Left lung (tissue), 14 donors: ENCODE measurements at places on chromosomes 3 and 15.

DNA sequence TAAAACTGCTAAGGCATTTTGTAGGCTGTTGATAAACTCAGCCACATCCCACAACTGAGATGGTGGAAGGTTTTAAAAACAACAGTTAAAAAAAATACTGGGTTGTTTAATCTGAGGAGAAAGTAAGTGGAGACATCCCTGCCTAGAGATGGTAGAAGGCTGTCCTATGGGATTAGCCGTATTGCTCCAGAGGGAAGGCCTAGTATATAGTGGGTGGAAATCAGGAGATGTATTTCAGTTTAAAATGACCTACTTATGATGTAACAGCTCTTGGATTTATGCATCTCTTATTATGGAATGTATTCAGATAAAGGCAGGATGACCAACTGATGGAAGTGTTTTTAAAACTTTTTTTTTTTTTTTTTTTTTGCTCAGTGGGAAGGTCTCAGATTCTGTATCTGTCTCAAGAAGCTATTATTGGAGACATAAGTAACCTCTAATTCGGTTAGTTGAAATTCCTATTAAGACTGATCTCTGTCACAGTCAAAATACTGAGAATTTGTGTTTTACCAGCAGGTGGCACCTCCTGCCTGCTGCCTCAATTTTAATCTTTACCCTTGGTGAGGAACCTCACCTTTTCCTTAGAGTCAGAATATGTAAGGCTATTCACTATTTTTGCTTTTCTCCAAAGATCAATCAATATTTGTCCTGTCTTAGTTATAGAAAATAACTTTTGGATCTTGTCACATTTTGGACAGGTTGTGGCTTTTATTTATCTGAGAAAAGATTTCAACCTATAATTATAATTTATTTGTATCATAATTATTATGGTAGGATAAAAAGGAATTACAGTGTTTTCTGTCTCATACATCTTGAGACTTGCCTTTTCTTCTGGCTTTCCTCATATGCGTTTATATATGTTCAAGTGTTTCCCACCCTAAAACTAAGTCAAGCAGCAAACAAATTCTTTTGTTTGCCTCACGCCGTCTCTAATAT, 63.0 kb downstream of the VPS8 start:
- DNase-seq, result no peak

DNA sequence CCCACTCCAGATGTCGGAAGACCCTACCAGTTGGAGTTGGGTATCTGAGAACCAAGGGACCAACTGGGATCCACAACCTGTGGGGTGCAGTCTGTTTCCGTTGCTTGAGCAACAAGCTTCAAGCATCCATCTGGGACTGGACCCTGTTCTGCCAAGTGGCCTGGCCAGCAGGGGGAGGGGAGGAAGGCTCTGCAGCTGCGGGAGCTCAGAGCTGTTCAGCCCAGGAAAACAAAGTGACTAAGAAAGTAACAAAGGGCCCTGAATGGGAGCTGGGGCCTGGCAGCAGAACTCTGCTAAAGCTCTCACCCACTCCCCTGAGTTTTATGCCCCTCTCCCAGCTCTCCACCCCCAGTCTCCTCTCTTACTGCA, 2.7 kb downstream of the TYRO3 start:
- DNase-seq, result no peak

DNA sequence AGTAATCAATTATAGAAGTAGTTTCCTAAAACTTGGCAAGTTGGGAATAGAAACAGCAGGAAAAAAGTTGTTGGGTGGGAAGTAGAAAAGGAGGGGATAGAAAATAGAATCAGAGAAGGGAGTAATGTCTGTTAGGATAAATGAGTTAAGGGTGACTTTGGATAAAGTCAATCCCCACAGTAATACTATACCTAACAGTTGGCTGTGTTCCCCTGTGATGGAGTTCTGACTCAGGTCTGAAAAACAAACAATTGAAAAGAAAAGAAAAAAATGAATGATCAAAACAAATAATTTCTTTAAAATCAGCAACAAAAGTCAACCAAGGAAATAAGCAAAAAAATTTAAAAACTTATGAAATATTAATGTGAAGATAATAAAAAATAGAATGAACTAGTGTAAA, 50.3 kb downstream of the EMC4 start:
- DNase-seq, result no peak

DNA sequence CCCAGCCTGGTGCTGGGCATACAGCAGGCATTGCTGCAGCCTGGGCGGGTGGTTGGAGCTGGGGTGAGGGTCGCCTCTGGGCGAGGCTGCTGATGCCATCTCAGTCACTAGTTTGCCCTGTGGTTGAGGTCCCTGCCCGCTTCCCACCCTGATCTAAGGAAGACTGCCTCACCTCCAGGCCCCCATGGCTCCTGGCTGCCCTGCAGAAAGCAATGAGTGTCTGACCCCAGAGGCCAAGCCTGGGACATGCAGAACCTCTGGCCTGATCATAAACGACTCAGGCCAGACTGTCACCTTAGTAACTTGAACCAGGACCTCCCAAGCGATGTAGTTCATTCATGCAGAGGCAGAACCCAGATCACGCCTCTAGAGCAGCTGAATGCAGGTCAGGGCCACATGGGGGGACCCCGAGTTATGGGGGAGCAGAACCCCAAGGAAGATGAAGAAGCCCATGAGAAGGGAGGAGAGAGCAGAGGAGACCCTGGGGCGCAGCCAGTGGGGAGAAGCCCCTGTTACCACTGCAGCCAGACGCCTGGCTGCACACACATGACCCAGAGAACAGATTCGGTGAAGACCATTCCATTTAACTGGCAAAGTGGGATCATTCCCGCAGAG, 213.9 kb downstream of the TBC1D2B start:
- DNase-seq, result no peak

GRCh38 chr3:194387276-194387675, 11.8 kb downstream of the GP5 start:
- DNase-seq, result no peak

DNA sequence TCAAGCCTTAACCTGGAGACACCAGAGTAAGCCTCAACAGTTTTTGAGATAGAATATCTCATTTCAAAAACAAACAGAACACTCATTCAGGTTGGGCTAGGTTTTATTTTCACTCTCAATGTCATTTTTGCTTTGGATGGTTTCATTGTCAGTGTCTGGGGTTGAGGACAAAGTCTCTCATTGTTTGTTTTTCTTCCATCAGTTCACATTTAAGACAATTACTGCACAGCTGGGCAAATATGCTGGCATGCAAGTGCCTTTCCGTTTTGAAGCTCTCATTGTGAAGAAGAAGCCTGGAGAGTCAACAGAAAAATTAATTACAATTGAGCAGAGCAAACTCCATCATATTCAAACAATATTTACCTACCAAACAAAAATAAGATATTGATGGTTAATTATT, 1050.0 kb downstream of the TBL1XR1 start:
- no peak for DNase-seq

DNA sequence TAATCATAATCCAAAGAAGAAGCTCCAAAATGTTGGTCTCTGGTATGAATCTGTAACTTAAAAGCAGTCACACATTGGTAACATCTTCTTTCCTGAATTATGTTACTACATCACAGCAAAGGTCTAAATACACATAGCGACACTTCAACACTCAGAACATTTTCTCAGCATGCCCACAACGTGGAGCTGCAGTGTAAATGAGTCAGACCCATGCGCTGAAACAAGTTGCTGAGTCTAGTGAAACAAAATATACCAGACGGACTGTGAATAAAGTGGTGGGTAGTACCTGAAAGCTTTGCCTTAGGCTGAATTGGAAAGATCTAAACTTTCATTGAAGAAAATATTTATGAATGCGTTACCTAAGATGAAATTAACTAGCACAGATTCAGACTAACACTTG, 33.2 kb upstream of the GOLGA8B start:
- no peak for DNase-seq

- DNase-seq, result no peak
Observed at GRCh38 chr3:9190276-9190675, 59.2 kb downstream of the SRGAP3 start.

DNA sequence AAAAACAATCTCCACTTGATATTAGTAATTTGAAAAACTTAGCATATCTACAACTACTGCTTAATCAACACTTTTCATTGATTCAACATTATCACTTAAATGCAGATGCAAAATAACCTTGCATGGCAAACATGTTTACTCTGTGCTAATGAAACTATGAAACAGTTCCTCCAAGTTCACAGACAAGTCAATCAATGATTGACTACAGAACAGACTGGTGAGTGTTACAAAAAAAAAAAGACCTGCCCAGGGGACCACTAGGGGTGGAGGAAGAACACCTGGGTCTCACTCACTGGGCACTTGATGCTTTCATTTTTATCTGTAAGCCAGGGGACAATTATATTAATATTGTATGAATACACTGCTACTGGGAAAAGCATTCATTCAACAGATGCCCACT, 4.3 kb upstream of the NR2C2 start:
- no peak for DNase-seq

DNA sequence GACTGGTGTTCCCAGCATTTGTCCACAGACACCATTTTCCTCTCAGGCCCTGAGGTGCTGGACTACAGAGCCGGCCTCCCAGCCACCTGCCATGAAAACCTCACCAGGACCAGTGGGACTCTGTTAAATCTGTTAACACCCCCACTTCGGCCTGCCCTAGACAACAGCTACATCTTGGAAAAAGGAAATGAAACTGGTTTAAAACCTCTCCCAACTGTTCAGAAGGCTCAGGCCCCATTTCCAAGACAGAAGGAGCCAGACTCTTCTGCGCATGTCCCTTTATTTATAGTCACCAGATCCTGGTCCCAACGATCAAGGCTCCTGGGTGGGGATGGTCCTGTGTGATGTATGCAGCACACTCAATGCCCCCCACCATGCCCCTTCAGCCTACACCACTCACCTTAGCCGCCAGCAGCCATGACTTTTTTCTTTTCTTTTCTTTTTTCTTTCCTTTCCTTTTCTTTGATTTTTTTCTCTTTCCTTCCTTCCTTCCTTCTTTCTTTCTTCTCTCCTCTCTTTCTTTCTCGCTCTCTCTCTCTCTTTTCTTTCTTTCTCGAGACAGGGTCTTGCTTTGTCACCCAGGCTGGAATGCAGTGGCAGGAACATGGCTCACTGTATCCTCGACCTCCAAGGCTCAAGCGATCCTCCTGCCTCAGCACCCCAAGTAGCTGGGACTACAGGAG, 25.5 kb upstream of the FLNB start:
- DNase-seq, result no peak

GRCh38 chr15:91712286-91712685, 141.2 kb upstream of the SLCO3A1 start:
- no peak for DNase-seq

- DNase-seq, result no peak
Observed at GRCh38 chr3:153146191-153147053, 15.6 kb upstream of the RAP2B start.

DNA sequence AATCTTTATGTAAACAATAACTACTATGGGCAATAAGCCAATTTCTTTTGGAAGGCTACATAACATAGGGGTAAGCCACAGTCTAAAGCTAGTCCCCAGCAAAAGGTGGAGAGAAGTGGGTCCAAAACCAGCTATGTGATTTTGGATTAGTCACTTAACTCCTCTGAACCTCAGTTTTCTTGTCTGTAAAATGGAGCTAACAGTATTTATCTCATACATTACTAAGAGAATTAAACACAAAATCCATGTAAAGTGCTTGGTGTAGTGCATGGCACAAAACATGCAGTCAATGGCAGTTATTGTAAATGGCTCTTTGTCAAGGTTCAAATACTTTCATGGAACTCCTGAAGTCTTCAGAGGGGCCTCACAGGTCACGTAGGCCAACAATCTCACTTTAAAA, 13.3 kb downstream of the RFT1 start:
- no peak for DNase-seq

DNA sequence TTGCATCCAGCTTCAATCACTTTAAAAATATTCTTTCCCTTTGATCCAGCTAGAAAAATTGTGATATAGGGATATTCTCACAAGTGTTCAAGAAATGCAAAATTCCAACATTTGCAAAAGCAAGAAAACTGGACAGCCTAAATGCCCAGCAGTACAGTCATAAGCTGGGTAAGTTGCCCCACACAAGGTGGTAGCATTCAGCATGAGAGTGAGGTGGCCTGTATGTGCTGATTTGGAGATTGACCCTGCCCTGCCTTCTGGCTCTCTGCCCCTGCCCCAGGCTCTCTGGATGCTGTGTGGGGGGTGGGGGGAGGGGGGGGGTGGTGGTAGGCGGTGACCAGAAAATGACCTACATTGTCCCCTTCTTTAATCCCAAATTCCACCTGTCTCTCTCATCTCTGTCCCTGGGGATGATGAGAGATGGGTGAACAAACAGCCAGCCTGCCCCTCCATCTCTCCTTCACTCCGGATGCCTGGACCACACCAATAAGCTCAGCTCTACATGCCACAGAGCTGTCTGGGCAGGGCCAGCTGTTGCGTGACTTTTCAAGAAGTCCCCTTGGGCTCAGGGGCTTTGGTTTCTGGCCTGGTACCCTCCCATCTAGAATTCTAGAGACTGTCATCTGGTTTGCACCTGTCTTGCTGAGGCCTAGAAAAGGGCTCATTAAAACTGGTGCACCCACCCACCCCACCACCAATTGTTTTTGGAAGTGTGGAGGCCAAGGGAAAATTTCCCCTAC, 42.2 kb downstream of the SLC28A1 start:
- DNase-seq, result no peak

DNA sequence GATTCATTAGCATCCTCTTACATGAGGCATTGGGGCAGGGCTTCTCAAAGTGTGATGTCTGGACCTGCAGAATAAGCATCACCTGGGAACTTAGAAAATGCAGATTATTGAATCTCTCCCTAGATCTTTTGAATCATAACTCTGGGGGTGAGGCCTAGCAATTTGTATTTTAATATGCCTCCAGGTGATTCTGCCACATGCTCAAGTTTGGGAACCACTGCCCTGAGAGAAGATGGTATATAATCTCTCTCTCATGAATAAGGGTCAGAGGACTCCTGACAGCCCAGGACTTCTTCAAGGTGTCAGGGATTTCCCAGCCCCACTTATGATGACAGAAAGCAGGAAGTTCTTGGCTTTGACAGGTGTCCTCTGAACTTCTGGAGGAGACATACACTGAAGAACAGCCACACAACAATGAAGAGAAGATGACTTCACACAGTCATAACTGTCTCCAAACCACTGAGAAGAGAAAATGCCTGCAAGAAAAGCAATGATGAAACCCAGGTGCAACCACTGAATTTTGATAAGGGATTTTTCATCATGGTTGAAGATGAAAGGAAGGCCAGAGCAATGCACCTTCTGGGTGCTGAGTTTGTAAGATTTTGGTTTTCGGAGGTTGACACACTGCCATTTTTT, 211.9 kb upstream of the MRPL3 start:
- no peak for DNase-seq

DNA sequence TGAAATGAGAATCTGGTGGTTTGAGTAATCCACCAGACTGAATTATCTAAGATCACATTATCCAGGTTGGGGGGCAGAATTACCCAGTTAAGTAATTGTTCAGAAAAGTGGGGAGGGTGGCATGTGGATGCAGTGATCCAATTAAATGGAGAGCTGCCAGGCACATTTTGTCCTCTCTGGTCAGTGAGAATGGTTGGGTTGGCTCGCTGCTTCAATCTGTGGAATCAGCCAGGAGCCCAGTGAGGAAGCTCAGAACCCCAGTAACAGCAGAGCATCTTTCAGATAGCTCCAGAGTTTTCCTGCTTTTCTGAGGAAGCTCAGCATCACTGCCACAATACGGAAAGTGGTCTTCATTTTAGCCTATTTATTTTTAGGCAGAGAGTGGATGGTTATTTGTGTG, 6.4 kb upstream of the EXOG start:
- no peak for DNase-seq
